ENCODE measurements at places on chromosomes 16 and 17.

DNA sequence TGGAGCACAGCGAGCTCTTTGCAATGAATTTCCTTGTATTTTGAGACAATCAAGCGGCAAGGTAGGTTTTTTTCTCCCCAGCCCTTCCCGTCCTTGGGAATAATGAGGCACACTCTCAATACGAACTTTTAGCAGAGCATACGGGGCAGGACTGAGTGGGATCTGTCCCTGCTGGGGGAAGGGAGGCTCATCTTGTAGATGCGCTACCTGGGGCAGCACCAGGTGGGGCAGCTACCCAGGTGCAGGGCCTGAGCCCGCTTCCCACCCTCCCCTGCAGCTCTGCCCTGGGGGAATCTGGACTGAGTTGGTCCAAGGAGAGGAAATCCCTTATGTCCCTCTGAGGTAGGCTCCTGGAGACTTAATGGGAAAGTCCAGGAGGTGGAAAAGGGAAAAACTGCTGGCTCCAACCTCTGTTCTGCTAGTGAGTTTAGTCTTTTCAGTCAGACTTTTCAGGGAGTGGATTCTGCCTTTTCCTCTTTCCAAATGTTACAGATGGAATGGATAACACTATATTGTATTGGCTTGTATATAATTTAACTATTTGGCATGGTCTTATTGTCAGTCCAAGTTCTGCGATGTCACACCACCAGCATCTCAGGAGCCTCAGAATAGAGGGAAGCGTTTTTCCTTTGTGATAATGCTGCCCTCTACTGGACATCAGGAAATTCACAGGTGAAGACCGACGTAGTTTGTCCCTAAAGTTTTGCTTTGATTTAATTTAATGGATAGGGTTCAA is 9.6 kb upstream of the CES1 start:
- DNase-seq = no peak

DNA sequence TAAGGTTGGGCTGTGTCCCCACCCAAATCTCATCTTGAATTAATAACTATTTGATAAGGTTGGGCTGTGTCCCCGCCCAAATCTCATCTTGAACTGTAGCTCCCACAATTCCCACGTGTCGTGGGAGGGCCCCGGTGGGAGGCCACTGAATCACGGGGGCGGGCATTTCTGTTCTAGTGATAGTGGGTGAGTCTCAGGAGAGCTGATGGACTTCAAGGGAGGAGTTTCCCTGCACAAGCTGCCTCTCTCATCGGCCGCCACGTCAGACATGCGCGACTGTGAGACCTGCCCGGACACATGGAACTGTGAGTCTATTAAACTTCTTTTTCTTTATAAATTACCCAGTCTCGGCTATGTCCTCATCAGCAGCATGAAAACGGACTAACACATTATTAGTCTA is 44.9 kb upstream of the METRNL start:
- no peak for DNase-seq

GRCh38 chr17:33277436-33278100 is 15.5 kb downstream of the ASIC2 start:
- peak; percentile 19 for DNase-seq

DNA sequence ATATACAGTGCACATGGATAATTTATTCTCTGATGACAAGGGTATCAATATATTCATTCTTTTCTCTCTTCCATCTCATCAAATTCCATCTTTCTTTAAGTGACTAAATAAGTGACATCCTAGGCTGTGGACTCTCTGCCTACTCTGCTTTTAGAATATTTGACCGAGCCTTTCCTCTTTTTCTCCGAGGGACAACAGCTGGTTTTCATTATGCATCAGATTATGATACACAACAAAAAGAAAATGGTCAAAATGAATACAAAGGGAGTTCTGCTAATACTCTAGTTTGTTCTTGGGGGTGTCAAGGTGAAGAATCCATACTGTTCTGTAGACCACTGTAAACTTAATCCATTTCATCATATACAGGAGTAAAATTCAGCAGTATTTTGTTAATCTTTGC is 942.6 kb downstream of the KCNJ2 start:
- DNase-seq = no peak

DNA sequence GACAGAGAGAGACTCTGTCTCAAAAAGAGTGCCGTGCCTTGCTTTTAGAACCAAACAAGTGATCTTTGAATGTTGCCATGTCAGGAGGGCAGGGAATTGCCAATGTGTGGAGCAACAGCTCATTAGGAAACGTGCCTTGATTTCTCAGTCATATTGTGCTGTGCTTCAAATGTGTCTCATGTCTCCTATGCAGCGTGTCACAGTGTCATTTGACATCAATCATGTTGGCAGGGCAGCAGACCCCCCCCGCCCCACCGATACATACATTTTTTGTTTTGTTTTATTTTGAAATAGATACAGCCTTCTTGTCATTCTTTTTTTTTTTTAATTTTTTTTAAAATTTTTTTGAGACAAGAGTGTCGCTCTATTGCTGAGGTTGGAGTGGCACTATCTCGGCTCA is 22.1 kb downstream of the MRC2 start:
- no peak for DNase-seq
